Ammon's horn (tissue), 1 donor: ENCODE measurements at places on chromosomes 1 and 21.

DNA sequence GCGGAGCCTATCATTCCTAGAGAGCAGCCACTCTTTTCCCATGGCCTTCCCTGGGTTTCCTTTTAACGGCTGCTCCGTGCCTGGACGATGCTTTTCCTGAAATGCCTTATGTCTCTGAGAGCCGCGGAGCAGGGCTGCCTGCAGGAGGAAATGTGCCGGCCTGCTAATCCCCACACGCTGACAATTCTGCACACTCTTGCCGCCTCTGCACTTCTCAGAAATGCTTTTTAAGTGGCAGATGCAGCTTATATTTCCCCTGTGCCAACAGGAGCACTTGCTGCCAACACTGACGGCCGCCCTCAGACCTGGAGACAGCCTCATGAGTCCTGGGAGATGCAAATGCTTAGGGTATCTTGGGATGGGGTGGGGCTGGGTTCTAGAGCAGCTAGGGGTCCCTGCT is 253.2 kb downstream of the GRIK3 start:
- peak; percentile 16 for DNase-seq

- no peak for DNase-seq
Measured at GRCh38 chr21:41950941-41951351, 2.9 kb downstream of the C2CD2 start.

- DNase-seq, result no peak
Measured at GRCh38 chr1:84795966-84796600, 96.9 kb downstream of the LPAR3 start.

DNA sequence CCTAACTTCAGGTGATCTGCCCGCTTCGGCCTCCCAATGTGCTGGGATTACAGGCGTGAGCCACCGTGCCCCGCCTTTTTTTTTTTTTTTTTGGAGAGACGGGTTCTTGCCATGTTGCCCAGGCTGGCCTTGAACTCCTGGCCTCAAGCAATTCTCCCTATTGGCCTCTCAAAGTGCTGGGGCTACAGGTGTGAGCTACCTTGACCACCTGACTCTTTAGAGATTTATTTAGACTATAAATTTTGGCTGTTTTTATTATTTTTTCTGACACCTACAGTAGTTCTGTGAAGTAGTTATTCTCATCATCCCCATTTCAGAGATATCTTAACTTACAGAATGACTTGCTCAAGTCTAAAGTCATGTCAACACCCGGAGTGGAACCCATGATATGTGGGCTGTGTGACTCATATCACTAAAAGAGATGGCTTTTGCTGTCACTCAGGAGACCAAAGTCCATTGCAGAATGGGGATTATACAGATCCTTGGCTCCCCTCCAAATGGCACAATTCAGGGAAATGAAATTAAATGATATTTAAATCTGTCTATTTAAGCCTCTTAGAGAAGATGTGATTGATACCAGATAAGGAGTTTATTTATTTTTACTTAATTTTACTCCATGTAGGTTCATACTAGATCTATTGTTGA is 93.2 kb downstream of the CTH start:
- no peak for DNase-seq

GRCh38 chr1:17994046-17994445 is 113.6 kb upstream of the IGSF21 start:
- DNase-seq, result no peak

DNA sequence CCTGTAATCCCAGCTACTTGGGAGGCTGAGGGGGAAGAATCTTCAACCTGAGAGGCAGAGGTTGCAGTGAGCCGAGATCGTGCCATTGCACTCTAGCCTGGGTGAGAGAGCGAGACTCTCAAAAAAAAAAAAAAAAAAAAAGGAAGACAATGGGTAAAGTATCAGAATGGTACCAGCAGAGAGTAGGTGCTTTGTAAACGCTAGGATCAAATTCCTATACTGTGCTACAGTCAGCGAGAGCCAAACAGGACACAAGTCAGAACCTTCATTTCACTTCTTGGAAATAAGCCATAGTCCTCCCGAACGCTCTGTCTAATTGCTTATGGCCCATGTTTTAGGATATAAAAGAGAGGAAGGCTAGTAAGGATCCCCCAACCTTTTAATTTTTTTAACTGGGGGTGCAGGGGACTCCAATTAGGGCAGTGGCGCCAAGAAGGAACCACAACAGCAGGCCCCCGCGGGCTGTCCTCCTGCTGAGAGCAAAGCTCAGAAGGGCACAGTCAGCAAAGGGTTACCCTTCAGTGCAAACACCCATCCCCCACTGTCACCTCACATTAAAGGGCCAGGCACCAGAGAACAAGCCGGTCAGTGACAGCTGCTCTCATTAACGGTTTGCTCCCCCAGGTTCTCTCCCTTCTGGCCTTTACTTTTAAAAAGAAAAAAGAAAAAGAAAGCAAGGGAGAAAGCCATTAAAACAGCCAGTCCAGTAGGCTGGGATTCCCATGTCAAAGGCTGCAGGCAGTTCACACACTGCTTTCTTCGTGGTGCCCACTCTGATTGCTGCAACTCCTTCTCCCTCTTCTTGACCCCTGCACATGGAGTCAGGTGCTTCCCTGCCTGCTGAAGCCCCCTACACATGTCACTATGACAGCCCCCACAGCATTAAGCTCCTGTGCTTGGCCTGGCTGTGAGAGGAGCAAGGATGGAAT is 69.4 kb downstream of the PLPP3 start:
- DNase-seq, result no peak

GRCh38 chr1:167929725-167930124 is 6.8 kb upstream of the DCAF6 start:
- no peak for DNase-seq

GRCh38 chr1:42957229-42957879 is 1.3 kb downstream of the SLC2A1 start:
- no peak for DNase-seq
